ENCODE measurements at places on chromosomes 2 and 18.

DNA sequence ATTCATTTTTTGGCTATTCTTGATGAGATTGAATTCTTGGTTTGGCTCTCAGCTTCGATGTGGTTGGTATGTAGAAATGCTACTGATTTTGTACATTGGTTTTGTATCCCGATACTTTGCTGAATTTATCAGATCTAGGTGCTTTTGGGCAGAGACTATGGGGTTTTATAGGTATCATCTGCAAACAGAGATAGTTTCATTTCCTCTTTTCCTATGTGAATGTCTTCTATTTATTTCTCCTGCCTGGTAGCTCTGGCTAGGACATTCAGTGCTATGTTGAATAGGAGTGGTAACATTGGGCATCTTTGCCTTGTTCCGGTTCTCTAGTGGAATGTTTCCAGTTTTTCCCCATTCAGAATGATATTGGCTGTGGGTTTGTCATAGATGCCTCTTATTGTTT, 5.5 kb upstream of the TACR1 start:
- no peak for DNase-seq

GRCh38 chr18:59846814-59847490, 52.8 kb upstream of the PMAIP1 start:
- DNase-seq, result no peak

DNA sequence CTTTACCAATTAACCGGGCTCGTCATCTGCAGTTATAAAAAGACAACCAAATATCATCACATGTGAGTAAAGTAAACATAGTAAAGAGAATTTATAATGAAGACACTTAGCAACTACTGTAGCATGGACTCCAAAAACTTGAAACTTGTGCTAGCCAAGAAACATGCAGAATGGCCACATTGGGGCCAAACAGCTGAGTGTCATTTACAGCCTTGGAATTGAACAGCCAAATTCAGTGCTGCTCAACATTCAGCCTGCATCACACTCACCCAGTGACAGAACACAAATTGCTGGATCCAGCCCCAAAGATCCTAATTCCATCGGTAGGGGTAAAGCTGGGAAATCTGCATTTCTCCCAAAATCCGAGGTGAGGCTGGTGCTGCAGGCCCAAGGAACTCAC, 224.8 kb upstream of the GYPC start:
- DNase-seq, result no peak

- no peak for DNase-seq
These were observed 460 bp upstream of the LRRFIP1 start for GRCh38 chr2:237626813-237627440.

DNA sequence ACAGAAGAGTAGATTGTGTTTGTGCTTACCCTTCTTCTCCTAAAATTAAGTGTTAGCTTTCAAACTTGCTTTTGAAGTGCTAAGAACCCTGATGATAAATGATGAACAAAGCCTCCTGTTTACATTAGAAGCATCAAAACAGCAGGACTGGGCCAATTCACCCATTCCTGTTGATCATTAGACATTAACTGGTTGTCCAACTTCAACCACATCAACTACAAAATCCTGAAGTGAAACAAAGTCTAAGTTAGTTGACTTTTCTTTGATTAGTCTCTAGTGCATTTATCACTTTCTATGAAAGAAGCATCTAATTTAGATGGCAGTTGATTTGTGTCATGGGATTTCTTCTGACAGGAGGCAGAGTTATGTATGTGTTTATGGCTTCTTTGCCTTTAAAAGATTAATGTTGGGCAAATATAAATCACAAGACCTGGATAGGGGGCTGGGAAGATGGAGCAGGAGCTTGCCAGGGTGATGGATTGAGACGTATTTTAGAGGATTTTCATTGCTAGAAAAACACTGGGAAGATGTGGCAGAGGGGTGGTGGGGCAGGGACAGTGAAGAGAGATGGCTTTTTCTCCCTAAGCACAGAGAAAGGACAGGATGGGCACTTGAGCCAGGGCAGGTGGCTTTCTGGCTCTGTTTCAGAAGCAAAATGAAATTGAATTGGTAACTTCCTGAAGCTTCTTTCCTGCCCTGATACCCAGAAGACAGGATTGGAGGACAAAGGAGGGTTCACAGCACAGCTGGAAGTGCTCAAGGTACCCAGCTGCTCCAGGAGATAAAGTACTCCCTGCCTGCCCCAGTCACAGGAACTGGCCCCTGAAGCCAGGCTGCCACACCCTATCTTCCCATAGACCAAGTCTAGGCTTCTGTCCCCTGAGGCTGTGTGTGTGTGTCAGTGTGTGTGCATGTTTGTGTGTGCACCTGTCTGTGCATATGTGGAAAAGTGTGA, 20.5 kb downstream of the GYPC start:
- DNase-seq, result no peak

DNA sequence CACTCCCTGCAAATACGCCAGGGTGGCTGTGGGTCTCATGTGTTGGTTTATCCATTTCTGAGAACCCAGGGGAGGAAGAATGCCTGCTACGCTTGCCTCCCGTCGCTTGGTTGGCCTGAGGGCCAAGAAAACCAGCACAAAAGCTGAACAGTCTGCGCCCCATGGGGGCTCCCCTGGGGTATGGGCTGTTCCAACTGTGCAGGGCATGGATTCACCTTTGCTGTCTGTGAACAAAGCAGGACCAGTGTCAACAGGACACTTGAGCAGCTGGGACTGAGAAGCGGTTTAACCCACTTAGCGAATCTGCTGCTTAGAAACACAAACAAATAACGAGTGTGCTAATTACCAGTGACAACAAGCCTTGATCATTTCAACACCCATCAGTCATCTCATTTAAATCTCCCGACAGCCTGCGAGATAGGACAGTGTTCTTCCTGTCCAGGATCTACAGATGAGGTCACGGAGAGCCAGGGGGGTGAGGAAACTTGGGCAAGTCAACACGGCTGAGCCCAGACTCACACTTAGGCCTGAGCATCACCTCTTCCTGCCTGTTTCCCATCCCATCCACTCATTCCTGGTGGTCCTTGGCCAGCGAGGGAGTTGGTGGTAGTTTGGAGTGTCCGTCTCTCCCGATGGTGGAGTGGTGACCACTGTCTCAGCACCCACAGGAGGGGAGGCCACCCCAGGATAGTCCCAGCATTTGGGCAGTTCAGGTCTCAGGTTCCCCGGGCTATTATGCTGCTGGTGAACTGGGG, 111.6 kb upstream of the HAAO start:
- no peak for DNase-seq

DNA sequence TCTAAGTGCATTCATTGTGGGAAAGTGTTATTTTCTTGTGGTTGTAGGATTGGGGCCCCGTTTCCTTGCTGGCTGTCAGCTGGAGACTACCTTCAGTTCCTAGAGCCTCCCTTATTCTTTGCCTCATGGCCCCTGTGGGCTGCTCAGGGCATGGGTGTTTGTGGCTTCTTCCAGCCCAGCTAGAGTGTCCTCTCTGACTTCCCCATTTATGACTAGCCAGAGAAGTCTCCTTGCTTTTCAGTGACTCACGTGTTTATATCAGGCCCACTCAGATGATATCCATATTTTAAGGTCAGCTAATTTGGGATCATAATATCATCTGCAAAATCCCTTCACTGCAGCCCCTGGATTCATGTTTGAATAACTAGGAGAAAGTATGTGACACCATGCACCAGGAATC, 62.8 kb downstream of the DTNA start:
- DNase-seq, result no peak

DNA sequence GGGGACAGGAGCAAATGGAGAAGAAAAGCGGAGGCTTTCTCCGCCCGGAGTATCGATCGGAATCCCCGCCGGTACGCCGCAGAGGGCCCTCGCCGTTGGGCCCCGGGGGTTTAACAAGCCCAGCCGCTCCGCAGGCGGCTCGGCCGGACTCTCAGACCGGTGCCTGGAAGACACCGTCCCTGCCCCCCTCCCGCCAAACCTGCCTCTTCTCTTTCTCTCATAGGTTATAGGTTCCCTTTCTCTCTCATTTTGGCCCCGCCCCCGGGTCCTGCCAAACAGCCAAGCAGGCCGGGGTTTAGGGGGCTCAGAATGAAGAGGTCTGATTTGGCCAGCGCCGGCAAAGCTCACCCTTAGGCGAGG, 4.4 kb downstream of the ONECUT2 start:
- no peak for DNase-seq

- DNase-seq, result no peak
These were observed 36.4 kb downstream of the CACNB4 start for GRCh38 chr2:152062125-152063091.

Data from foreskin melanocyte (primary cell).